GOT3 (cell line): ENCODE measurements at places on chromosomes 3 and 15.

DNA sequence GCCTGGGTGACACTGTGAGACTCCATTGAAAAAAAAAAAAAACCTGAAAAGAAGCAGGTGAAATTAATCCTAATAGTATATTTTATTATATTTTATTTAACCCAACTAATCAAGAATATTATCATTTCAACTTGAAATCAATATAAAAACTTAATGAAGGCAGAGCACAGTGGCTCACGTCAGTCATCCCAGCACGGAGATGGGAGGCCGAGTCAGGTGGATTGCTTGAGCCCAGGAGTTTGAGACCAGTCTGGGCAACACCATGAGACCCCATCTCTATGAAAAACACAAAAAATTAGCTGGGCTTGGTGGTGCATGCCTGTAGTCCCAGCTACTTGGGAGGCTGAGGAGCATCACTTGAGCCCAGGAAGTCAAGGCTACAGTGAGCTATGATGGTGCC, 33.3 kb upstream of the SLC41A3 start:
- no peak for DNase-seq

- DNase-seq = no peak
These were observed 13.2 kb downstream of the GREM1 start for GRCh38 chr15:32730677-32731654.

DNA sequence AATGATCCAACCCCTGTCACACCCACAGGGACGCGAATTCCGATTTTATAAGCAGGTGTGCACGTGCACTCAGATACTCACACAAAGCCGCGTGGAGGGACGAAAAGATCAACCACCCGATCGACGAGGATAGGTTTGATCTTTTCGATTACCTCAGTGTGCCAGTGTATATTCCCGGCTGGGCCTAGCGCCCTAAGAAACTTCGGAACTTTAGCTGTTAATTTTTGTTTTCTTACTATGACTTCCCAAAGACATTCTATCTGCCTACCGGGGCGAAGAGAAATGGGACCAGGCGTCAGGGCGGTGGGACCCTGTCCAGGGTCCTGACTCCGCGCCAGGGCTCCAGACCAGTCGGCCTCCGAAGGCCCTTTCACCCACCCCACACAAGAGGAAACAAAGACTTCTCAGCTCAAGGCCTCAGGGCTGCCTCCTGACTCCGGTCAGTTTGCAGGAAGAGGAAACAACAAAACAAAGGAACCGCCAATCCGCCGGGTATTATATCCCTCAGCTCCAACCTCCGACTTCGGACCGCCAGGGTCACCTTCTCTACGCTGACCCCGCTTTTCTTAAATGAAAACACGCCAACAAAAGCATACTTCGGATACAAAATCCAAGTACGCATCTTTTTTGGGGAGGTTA, 6.8 kb downstream of the ONECUT1 start:
- no peak for DNase-seq

GRCh38 chr3:114567771-114568170, 273.9 kb downstream of the TIGIT start:
- no peak for DNase-seq

GRCh38 chr3:46999516-47000197, 20.2 kb downstream of the NBEAL2 start:
- DNase-seq = no peak

- no peak for DNase-seq
These were observed 201.6 kb downstream of the EDEM1 start for GRCh38 chr3:5389057-5389456.

- no peak for DNase-seq
These were observed 47.1 kb upstream of the BNIP2 start for GRCh38 chr15:59736181-59736580.

- no peak for DNase-seq
These were observed 349.4 kb downstream of the LRTM1 start for GRCh38 chr3:54578417-54578816.

DNA sequence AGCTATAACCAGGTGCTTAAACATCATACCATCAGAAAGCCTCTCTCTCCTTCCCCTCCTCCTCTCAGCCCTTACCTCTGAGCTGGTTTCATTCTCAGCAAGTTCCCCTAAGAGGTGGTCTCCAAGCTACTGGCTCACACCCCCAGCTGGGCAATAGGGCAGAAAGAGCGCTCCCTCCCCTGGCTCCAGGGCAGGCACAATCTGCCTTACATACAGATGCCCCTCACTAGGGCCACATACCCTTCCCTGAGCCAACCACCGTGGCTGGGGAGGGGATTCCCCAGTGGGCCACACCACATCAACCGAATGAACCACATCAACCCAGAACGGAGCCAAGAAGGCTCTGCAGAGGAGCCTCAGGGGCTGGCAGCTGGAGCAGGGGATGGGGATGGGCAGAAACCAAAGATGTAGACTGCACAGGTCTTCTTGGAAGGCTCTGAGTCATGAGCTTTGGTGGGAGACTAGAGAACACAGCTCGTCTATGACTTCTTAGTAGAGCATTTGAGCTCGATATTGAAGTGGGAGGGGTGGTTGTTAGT, 4.6 kb upstream of the FBLN2 start:
- no peak for DNase-seq

DNA sequence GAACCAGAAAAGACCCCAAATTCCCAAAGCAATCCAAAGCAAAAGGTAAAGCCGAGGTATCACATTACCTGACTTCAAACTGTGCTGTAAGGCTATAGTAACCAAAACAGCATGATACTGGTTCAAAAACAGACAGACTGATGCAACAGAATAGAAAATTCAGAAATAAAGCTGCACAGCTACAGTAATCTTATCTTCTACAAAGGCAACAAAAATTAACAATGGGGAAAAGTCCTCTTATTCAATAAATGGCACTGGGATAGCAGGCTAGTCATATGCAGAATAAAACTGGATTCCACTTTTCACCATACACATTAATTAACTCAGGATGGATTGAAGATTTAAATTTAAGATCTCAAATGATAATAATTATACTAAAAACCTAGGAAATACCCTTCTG, 392.6 kb upstream of the CBLB start:
- no peak for DNase-seq

DNA sequence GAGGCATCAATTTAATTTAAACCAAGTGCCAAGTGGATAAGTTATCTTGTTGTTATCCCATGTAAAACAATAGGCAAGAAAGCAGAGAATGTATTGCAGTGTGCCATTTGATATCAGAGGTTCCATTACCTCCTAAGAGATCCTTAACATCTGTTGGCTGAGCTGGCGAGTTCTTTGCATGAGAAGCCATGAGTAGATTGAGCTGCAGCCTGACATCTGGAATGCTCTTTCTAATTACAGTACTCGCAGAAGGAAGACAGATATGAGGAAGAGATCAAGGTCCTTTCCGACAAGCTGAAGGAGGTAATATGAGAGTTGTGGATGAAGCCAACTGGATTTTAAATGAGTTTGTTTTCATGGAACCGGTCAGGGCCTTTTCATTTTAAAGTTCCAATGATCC, 19.4 kb downstream of the TPM1 start:
- DNase-seq = no peak

DNA sequence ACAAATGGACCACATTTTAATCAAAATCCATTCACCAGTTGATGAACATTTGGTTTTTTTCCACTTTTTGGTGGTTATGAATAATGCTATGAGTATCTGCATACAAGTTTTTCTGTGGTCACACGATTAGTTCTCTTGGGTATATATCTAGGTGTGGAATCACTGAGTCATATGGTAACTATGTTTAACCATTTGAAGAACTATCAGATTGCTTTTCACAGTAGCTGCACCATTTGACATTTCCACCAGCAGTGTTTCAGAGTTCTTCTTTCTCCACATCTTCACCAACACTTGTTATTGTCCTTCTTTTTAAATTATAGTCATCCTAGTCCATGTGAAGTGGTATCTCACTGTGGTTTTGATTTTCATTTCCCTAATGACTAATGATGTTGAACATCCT, 33.3 kb upstream of the ATG7 start:
- no peak for DNase-seq

GRCh38 chr3:188170461-188171459, 16.8 kb downstream of the LPP start:
- no peak for DNase-seq

DNA sequence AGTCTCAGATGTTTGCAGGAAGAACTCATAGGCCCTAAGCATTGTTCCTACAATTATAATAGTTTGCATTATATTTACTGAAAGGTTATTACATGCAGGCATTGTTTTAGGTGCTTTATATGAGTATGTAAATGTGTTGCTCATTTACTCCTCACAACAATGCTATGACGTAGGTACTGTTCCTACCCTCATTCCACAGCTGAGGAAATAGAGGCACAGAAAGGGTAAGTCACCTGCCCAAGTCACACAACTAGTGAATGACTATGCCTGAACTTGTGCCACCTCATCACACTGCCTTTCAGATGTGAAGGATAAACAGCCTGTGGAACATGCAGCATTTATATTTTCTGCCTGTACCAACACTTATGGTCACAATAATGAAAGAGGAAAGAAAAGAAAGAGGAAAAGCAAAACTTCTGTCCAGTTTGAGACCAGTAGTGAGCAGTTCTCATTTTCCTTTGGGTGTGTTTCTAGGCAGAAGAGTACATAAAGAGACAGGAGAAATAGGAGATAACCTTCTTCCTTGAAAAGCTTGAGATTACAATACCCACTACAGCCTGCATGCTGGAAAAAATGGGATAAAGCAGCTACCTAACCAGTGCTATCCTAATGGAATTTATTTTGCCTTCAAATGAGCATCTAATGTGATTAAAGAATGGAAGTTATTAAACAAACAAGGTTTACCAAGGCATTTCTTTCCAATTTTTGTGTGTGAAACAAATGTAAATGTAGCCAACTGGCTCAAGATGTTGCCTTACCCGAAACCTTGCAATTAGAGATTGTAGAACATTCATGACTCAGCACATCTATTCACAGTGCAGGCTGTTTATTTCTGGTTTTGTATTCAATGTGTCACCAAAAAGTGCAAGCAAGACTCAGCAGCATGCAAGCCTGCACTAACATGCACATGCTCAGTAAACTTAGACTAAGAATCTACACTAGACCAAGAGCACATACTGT, 20.5 kb upstream of the ENTPD3 start:
- no peak for DNase-seq

- no peak for DNase-seq
These were observed 196.8 kb upstream of the MBNL1 start for GRCh38 chr3:152071924-152072323.

GRCh38 chr3:183213415-183214276, 39.4 kb upstream of the B3GNT5 start:
- DNase-seq = no peak

- no peak for DNase-seq
These were observed 215.7 kb upstream of the FEZF2 start for GRCh38 chr3:62589078-62589477.

DNA sequence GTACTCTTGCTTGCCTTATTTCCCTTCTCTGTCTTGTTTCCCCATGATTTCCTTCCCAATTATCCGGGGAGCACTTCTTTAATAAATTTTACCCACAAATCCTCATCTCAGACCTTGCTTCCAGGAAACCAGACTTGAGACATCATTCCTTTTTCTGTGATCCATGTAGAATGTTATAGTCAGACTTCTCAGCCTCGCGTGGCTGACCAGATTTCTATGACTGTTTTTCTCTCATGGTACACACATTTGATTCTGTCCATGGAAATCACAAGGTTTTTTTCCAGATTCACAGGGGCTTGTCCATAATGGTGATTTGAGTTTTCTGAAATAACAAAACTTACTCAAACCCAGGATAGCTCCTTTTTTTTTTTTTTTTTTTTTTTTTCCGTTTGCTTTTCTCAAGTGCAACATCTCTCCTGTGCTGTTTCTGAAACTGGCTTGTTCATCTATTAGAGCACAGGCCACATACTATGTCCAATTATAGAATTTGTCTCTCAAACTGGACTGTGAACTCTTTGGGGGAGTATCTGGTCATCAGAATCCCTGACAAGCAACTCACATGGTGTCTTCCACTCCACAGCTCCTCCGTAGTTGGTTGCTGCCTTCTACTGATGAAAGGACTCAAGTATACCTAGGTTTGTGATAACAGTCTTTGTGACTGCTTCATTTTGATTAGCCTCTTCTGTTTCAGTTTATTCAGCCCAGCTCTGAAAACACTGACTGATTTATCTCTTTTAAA, 50.8 kb downstream of the RBMS3 start:
- no peak for DNase-seq

DNA sequence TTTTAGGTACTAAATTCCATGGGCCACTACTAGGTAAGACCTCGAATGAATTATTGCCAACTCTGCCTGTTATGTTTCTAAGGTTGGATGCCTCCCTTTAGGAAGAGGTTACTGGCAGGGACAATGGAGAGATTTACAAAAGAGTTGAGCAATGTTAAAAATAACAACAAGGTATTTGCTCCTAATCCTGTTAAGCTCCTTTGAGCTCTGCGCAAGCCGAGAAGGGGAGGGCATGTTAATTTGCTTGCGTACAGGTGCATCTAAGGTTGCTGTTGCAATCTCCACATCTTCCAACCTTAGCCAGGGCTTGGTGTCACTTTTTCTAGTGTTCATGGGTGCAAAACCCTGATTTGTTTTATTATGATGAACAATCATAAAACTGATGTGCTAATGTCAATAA, 161.5 kb upstream of the TPM1 start:
- DNase-seq = no peak

- no peak for DNase-seq
These were observed 2.6 kb upstream of the IL20RB start for GRCh38 chr3:136954980-136955780.

DNA sequence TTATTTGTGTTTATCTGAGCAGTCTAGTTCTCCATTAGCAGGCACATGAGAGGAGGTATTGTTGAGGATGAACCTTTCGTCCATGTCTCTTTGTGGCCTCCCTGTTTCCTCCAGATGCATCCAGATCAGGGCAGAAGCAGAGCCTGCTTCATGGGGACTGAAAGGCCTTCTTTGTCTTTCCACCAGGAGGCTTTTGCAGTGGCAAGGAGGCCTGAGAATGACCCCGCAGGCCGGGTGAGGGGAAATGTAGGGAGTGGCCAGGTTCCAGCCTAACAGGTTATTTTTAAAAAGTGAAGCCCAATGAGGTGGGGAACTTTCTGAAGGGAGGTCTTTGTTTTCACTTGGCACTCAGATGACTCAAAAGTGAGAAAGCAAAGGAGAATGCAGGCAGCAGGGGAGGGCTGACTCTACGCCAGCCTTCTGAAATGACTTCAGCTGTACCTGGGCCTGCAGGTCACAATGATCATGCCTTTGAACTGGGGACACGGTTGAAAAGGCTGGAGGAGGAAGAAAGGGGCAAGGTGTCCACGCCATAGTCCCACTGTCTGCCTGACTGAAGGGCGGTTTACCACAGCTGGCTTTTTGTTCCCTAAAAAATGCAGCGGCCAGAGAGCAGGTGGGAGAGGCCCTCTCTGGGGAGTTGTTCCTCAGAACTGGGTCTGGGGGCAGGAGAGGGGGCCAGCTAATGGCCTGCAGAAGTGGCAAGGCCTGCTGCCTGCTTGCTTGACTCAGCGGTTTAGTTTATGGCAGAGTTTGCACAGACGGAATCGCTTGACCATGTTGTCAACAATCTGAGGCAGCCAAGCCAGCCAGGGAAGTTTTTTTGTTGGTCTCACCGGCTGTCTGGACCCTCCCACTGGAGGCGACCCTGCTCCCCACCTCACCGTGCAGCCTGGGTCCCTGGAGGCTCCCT, 28.7 kb downstream of the CMTM7 start:
- no peak for DNase-seq

- DNase-seq = no peak
These were observed 4.0 kb downstream of the PSMD6 start for GRCh38 chr3:64019271-64019670.
